Stimulated activated CD4-positive, alpha-beta T cell treated with anti-CD3 and anti-CD28 coated beads, Interleukin-2, amount 100 ng/mL, for 24 hours (primary cell): ENCODE measurements at places on chromosomes 6 and 20.

- DNase-seq = no peak
Measured at GRCh38 chr6:107098436-107099307, 16.6 kb downstream of the BEND3 start.

- no peak for DNase-seq
Measured at GRCh38 chr6:155604991-155605390, 149.4 kb upstream of the NOX3 start.

- no peak for DNase-seq
Measured at GRCh38 chr6:10482636-10483257, 38.4 kb upstream of the GCNT2 start.

DNA sequence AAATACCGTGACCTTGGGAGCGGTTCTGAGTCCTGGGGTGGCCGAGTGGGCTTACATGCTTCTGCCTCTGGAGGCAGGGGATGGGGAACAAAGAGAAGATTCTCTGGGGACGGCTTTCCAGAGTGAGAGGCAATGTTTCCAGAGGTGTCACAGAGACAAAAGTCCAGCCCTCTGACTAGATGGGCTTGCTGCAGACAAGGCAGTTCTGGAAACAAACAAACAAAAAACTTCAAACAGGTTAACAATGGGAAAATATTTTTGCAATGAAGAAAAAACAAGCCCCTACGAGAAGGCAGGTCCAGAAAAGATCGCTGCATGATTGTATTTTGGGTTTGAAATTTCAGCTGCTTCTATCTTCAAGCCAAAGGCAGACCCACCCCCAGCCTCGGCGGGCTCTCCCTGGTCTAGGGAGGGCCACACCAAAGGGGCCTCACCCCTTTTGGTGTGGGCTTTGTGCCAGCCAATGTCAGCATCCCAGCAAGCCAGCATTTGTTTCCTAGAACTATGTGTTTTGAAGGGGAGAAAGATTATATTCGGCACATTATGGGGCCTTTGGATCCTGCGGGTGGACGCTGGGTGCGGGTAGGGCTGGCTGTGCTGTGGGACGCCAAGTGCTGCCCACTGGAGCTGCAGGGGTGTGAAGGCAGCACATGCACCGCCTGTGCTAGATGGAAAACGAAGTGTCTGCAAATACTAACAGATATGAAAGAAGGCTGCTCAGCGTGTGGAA lies 42.9 kb downstream of the RIOK1 start:
- DNase-seq = no peak

GRCh38 chr6:145147559-145147958 lies 587.8 kb downstream of the EPM2A start:
- no peak for DNase-seq

- DNase-seq = no peak
Measured at GRCh38 chr6:158011478-158011920, 29.8 kb downstream of the SYNJ2 start.

DNA sequence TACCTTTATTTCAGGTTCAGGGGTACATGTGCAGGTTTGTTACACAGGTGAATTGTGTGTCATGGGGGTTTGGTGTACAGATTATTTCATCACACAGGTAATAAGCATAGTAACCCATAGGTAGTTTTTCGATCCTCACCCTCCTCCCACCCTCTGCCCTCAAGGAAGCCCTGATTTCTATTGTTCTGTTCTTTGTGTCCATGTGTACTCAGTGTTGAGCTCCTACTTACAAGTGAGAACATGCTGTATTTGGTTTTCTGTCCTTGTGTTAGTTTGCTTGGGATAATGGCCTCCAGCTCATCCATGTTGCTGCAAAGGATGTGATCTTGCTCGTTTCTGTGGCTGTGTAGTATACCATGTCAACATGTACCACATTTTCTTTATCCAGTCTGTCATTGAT lies 66.0 kb downstream of the STK4 start:
- no peak for DNase-seq

- no peak for DNase-seq
Measured at GRCh38 chr20:46031014-46031569, 2.1 kb downstream of the SLC12A5 start.

GRCh38 chr6:56851541-56852259 lies 103.2 kb upstream of the BEND6 start:
- DNase-seq = peak; percentile 12

GRCh38 chr6:14858808-14859207 lies 387.1 kb upstream of the JARID2 start:
- no peak for DNase-seq

- DNase-seq = no peak
Measured at GRCh38 chr6:89559487-89559886, 79.1 kb downstream of the LYRM2 start.

- no peak for DNase-seq
Measured at GRCh38 chr6:40695114-40695513, 108.0 kb upstream of the LRFN2 start.

- no peak for DNase-seq
Measured at GRCh38 chr20:38609815-38610214, 8.2 kb downstream of the ARHGAP40 start.

GRCh38 chr6:38792356-38792755 lies 77.2 kb downstream of the DNAH8 start:
- DNase-seq = no peak

- no peak for DNase-seq
Measured at GRCh38 chr20:21270806-21271205, 32.3 kb upstream of the XRN2 start.

GRCh38 chr6:113995634-113996033 lies 24.7 kb upstream of the HDAC2 start:
- no peak for DNase-seq

DNA sequence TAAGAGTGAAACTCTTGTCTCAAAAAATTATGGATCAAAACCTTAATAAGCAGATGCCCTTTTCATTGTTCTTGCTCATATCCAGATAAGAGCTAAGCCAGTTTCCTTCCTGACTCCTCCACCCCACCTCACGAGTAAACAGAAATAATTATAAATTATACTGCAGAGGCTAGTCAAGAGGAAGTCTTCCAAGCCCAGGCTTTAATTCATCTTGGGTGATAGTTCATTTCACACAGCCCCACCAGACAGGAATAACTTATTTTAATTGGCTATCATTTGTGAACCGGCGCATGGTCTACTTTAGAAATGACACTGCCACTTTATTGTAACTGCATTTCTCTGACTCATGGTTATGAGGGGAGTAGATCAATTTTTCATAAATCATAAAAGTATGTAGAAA lies 102.0 kb downstream of the BTBD3 start:
- DNase-seq = no peak

GRCh38 chr20:39019027-39019426 lies 56.9 kb downstream of the DHX35 start:
- DNase-seq = no peak

GRCh38 chr20:63098195-63098810 lies 91.5 kb upstream of the BHLHE23 start:
- no peak for DNase-seq

DNA sequence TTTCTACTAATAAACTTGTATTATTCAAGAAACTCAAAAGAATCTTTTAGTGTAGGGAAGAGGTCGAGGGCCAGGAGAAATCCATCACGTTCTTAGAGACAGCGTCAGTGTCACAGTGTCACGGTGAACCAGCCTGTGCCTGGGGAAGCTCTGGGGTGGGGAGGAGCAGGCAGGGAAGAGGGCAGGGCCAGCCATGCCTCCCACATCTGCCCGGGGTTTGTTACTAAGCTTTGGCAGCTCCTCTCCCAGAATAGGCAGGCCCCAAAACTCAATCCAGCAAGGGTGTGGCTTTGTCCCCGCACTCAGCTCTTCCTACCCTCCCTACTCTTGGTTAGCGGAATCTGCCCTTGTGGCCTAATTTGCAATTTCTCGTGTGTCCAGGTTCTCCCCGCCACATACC lies 72.9 kb downstream of the TCP11 start:
- no peak for DNase-seq

GRCh38 chr20:8815208-8815607 lies 253.7 kb upstream of the PLCB4 start:
- DNase-seq = no peak

- DNase-seq = no peak
Measured at GRCh38 chr20:54843865-54844264, 368.5 kb downstream of the DOK5 start.

DNA sequence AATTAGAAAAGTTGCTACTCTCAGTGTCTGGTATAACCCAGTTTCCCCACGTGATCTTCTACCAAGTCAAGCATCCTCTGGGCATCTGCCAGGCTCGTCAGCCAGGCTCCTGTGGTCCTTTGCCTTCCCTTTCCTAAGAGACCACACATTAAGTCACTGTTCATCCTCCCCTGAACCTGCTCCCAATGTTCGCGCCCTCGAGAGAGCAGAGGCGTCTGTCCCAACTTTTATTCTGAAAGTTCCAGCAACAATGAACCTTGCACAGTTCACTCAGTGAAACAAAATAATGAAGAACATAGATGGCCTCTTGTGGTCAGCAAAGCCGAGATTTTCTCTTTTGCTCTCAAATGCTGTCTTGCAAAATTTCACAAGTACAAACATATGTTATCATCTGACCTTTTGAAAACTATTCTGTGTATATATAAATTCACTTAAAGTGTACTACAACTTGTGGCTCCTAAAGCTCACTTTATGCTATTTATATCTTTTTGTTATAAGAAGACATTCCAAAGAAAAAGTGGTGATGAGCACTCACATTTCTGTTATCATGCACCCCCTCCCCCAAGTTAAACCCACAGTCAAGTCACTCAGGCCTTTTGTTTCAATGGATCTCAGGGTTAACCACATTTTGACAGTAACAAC lies 39.2 kb upstream of the NHSL1 start:
- DNase-seq = no peak

- no peak for DNase-seq
Measured at GRCh38 chr20:4929686-4930397, 71.5 kb downstream of the SLC23A2 start.

GRCh38 chr6:45488269-45488668 lies 110.5 kb upstream of the SUPT3H start:
- no peak for DNase-seq

GRCh38 chr6:56526860-56527544 lies 115.7 kb downstream of the DST start:
- no peak for DNase-seq

DNA sequence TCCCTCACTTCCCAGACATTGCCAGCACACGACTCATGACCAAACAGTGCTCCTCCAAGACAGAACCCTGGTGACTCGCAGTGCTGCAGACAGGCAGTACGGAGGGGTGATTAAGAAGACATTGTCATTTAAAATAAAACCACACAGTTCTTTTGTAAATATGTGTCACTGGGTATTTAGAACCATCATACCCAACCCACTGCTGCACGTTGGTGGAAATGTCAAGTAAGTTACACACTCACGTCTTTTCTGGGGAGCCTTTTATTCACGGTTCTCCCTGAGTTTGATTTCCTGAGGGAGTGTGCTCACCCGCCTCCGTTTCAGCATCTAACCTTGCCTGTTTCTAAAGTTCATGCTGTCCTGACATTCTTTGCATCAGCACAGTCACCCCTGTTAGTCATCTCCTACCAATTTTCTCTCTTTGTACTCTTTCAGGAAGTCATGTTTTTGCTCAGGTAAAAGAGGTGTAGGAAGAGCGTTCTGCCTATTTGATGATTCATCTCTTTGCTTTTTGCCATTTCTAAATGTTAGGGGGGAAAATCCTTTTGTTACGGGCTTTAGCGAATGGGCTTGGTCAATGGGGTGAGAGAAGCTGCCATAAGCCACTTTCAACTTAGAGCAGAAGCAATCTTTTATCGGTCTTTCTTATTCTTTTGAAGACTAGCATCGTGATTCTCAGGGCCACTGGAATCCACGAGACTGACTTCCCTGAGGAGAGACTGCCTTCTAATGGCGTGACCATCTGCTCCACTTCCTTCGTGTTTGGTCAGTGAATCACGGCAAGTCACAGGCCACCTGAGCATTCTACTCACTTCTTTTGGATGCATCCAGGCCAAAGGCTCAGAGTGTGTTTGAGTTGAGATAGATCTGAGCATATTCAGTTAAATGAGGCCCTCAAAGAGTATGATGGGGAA lies 512.8 kb upstream of the JARID2 start:
- DNase-seq = peak; percentile 66

- no peak for DNase-seq
Measured at GRCh38 chr6:92545861-92546260, 873.5 kb downstream of the EPHA7 start.

DNA sequence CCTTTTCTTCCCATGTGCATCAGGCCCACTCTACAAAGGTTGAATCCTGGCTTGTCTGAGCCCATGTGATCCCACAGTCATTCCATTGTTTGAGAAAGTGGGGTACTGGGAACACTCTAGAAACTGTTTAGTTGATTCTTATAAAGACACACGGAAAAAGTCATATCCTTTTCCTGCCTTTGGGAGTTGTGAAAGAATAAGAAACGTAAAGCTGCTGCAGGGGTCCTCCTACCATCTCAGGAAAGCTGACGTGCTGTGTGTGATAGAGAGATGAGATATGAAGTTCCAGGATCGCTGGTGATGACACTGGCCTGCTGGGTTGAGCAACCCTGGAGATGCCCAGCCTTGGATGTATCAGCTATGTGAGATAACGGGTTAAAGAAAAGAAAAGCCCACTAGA lies 21.3 kb upstream of the HLA-DRB5 start:
- no peak for DNase-seq

GRCh38 chr6:101394936-101395335 lies 1.4 kb downstream of the GRIK2 start:
- DNase-seq = no peak

DNA sequence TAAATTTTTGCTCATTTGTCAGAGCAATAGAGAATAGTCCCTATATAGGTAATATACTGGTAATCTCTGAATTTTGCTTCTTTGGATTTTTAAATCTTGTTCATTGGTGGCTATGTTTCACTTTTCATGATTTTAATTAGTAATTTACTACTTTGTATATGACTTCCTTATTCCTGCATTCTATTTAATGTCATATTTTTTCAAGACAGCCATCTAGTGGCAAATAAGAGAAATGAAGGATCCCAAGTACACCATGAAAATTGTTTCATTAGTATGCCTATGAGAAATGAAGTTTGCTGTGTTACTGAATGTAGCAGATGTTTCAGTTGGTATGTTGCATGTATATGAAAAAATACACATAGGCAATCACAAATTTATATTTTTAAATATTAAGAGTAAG lies 82.4 kb downstream of the ZNF292 start:
- no peak for DNase-seq

DNA sequence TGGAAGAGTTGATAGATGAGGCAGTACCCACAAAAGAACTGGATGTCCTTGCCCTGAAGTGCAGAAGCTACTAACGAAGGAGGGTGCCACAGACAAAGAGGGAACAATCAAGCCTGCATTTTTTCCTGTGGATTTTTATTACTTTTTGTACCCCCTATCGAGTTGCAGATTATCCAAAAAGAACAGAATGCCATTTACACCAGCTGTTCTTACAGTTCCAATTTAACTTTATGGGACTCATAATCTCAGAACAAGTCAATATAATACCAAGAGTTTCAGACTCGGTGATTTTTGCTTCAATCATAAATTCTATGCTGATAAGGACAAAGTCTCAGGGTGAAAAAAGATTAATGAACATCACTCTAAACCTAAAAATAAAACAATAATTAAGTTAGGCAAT lies 4.0 kb upstream of the CNKSR3 start:
- no peak for DNase-seq

DNA sequence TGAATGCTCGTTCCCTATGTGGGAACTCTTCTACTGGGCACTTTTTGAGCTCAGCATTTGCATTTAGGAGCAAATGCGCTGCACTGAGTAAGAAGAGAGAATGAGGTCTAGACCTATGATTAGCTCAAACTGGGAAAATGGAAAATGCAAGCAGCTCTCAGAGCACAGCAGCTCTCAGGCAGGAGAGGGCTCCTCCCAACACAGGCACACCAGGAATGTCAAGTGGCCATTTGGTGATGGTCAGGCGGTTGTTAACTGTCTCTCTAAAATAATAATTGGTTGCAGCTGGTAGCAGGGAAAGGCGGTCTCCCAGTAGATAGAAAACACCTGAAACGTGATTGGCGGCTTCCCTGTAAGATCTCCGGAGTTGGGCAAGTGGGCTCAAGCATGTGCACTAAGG lies 162.0 kb upstream of the ECI2 start:
- DNase-seq = no peak
